ENCODE measurements at places on chromosomes 3 and 15.

DNA sequence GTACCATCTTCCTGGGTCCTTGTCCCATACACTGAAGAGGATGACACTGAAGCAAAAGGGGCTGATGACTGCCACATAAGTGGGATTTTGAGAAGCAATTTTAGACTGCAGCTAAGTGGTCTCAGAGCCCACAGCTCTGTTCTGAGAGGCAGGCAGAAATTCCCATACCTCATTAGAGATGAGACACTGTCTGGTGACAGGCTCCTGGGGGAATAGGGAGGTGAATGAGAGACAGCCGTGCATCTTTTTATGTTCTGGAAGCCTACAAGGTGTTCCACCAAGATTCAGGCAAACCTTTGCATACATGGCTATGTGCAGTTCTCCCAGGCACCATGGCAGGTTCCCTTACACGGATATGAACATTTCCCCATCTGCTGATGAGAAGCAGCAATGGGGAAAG, 47.2 kb downstream of the LIMD1 start:
- no peak for DNase-seq

DNA sequence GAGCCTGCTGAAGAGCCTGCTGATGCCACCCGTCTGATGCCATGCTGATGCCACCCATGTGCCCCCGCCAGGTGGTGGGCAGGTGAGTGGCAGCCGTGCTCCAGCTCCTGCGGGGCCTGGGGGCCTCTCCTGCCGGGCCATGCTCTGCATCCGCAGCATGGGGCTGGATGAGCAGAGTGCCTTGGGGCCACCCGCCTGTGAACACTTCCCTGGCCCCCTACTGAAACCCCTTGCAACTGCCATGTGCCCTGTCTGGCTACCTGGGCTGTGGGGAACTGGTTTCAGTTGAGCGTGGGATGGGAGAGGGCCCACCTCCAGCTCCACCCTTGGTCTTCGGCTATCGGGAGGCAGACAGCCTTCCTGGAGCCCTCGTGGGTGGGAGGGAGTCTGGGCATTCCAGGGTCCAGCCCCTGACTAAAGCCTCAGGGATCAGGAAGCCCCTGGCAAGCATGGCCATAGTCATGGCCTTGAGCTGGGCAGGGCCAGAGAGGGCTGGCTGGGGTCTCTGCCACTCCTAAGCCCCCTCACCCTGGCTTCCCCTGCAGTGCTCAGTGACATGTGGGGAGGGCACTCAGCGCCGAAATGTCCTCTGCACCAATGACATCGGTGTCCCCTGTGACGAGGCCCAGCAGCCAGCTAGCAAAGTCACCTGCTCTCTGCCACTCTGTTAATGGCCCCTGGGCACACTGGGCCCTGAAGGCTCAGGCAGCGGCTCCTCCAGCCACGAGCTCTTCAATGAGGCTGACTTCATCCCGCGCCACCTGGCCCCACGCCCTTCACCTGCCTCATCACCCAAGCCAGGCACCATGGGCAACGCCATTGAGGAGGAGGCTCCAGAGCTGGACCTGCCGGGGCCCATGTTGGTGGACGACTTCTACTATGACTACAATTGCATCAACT, 92.2 kb downstream of the TBC1D2B start:
- DNase-seq = no peak

GRCh38 chr15:62403164-62403809, 238.2 kb upstream of the C2CD4B start:
- DNase-seq = no peak

DNA sequence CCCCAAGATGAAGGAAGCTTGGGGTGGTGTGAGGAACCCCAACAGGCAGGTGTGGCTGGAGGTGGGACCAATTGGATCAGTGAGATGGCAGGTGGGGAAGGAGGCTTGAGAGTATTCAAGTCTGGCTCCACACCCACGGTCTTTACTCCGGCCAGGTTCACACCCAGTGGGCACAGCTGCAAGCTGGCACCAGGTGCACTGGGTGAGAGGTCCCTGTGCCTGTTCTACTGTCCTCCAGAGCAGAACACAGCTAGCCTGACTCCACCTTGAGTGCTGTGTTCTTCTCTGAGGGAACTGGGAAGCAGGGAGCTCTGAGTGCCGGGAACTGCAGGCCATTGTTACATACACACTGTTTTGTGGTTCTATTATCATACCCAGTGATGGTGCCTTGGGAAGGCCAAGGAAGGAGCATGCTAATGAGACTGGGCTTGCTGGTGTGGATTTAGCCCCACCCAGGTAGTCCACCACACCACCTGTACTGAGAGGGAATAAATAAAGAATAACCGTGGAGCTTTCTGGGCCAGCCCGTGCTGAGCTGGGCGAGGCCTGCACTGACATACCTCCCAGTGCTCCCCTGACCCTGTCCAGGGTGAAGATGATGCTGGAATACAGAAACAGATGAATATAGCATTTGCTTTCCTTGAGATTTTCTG, 93.4 kb downstream of the ABHD5 start:
- DNase-seq = no peak

GRCh38 chr3:38985581-38985980, 66.2 kb downstream of the SCN11A start:
- DNase-seq = no peak

GRCh38 chr3:142117056-142117851, 32.1 kb downstream of the TFDP2 start:
- no peak for DNase-seq

GRCh38 chr15:61314427-61314826, 85.3 kb upstream of the RORA start:
- DNase-seq = no peak

DNA sequence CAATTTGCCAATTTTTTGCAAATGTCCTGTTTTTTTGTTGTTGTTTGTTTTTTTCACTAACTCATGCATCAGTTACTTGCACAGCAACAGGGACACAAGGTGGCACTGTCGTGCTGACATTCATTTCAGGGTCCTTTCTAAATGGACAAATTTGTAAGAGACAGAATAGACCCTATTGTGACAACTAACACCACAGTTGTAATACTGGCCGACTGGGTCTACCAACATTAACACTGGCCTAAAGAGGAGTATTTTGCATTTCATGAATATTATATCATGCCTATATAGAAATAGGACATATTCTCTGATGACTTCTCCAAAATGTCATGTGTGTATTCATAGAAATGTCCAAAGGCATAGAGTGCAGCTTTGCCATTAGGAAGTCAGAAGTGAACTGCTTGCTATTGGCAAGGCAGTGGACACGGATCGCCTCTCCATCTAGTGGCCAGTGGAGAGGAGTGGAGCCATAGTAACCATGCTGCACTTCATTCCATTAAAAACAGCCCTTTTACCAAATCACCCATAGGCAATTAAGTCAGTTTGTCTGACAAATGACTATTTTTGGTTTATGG, 54.8 kb downstream of the ZBTB20 start:
- DNase-seq = peak; percentile 77

DNA sequence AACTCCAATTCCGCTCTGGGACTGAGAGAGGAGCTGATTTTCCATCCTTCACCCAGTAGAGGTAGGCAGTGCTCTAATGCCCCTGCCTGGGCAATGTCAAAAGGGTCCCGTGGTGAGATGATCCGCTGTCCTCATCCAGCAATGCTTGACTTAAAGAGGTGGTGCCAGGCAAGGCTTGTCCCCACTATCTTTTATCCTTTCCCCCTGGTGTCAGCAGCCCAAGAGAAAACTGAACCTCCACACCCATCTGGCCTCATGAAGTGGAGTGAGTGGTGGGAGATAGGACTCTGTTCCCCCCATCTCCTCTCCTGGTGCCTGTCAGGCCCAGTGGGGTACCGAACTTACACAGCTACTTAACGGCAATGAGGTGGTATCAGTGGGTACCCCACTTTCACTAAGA, 107.1 kb downstream of the ABHD5 start:
- DNase-seq = no peak

DNA sequence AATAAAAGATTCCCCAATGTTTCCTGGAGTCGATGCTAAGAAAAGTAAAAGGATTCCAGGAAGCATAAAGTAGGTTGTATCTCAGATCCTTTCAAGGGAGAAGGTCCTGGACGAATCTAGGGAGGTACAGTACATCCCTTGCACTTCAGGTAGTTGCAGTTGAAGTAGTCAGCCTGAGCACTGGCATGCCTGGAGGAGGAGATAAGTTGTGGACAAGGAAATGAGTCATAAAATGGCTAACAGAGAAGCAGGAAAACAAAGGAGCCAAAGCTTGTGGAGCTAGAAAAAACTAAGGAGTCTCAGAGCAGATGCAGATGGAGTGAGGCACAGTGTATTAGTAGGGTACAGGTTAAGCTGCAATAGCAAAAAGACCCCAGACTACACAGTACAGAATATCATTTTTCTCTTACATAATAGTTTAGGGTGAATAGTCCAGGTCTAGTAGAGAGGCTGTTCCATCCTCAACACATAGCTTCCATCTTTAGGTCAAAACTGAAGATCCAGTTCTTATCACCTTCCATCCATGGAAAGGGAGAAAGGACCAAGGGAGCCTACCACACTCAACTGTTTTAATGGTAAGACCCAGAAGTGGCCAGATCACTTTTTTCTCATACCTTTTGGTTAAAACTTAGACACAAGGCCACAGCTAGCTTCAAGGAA, 41.3 kb downstream of the COL6A5 start:
- DNase-seq = no peak

DNA sequence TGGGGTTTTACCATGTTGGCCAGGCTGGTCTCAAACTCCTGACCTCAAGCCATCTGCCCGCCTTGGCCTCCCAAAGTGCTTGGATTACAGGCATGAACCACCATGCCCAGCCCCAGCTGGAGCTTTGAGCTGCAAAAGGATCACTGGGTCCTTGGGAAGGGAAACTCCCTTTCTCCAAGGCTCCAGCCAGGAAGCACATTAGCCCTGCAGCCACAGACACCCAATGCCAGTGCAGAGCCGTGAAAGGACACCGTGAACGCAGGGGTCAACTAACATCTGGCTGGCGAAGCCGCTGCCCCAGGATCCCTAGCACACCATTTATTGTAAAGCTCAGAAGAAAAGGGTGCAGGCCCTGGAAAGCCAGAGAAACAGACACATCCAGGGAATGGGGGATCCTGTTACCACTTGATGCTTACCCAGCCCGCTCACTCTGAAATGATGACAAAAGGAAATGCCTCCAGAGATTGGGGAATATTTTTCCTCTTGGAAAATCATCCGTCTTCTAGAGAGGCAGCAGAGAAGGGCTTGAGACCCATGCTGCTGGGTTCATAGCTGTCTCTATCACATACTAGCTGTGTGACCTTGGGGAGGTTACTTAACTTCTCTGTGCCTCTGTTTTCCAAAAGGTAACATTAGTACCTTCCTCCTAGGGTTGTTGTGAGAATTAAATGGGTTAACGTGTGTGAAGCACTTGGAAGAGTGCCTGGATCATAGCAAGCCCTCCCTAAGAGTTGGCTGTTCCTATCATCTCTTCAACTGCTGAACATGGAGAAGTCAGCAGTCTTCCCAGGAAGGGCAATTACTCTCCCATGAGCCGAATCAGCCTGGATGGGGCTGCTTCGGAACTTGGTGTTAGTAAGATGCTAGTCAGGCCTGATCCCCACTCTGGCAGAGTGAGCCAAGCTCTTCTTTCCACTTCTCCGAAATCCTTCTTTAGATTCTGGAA, 40.8 kb downstream of the LMCD1 start:
- no peak for DNase-seq

- DNase-seq = no peak
Observed at GRCh38 chr3:78414261-78414660, 1353.5 kb downstream of the ROBO1 start.

GRCh38 chr3:136604961-136605360, 147.2 kb downstream of the STAG1 start:
- no peak for DNase-seq

DNA sequence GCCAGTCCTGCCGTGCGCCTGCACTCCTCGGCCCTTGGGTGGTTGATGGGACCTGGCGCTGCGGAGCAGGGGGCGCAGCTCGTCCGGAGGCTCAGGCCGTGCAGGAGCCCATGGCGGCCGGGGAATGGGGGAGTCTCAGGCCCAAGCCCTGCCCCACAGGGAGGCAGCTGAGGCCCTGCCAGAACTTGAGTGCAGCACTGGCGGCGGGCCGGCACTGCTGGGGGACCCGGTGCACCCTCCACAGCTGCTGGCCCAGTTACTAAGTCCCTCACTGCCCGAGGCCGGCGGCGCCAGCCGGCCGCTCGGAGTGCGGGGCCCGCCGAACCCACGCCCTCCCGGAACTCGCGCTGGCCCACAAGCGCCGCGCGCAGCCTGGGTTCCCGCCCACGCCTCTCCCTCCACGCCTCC, 190.9 kb upstream of the MME start:
- DNase-seq = no peak

DNA sequence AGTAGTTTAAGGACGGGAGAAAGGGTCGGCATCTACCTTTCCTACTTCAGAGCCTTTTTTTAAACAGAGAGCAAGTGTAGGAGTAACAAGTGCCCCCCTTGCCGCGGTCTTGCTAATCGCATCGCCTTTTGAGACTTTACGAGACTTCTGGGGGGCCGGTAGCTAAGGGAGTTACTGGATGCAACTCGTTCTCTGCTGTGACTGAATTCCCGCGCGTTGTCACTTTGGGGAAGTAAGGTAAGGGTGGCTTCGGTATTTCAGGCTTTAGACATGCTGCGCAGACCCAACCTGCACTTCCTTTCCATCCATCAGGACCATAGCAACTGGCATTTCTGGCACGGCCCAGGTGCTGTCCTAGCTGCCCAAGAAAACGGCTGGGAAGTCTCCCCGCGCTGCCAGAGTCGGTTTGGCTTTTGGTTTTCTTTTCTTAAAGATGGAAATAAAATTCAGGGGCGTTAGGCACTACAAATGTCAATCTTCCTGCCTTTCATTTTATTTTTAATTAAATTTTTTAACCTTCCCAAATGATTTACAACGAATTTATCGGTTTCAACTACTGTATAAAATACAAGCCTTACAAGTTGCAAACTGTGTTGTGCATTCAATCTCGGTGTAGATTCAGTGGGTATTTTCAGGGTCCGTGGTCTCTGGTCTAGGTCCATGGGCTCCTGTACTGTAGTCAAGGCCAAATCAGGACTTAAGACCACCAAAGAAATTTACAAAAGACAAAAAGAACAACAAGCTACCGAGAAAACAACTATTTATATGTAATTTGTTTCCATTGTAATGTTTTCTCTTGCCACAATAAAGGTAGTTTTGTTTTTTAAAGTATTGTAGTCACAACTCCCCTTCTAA, 3.5 kb downstream of the MECOM start:
- no peak for DNase-seq

GRCh38 chr3:110413807-110414748, 657.5 kb upstream of the NECTIN3 start:
- no peak for DNase-seq

- no peak for DNase-seq
Observed at GRCh38 chr3:54858093-54858785, 69.6 kb downstream of the LRTM1 start.

- no peak for DNase-seq
Observed at GRCh38 chr3:79255292-79255691, 512.5 kb downstream of the ROBO1 start.
